CD4-positive, alpha-beta T cell treated with Interleukin-4 for 1 hour (primary cell): ENCODE measurements at places on chromosomes 3 and 15.

DNA sequence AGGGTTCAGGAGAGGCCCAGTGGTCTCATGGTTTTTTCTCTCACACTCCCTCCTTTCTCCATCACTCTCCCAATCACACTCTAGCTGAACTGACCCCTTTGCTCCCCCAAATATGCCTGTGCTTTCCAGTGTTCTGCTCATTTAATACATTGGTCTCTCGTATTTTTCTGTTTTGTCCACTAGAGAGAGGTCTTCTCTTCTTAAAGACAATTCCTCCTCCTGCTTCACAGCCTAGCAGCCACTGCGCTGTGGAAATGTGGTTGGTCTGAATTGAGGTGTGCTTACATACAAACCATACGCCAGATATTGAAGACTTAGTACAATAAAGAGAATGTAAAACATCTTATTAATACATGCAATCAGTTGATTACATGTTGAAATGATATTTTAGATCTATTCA lies 60.6 kb upstream of the XCR1 start:
- DNase-seq = peak; percentile 49

DNA sequence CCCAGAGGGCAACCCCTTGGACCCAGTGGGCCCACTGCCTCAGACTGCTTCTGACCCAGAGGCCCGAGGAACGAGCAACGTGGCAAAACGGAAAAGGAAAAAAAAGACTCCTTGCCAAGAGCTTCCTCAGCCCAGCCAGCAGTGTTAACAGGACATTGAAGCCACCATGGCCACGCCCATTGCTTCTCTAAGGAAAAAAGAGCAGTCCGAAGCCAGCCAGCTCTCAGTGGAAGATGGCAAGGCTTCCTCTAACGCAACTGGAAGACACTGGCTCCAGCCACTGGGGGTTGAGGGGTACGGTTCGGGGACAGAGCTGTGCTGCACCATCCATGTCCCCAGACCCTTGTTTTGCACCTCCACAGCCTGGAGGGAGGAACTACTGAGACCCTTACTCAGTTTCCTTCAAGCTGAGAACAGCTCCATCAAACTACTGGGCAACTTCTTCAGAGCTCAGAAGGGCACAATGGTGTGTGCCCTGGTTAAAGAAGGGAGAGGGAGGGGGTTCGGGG lies 10.7 kb downstream of the BMF start:
- no peak for DNase-seq

GRCh38 chr3:180036092-180036670 lies 556 bp downstream of the PEX5L start:
- no peak for DNase-seq

GRCh38 chr3:13262493-13263211 lies 157.5 kb downstream of the NUP210 start:
- DNase-seq = no peak

DNA sequence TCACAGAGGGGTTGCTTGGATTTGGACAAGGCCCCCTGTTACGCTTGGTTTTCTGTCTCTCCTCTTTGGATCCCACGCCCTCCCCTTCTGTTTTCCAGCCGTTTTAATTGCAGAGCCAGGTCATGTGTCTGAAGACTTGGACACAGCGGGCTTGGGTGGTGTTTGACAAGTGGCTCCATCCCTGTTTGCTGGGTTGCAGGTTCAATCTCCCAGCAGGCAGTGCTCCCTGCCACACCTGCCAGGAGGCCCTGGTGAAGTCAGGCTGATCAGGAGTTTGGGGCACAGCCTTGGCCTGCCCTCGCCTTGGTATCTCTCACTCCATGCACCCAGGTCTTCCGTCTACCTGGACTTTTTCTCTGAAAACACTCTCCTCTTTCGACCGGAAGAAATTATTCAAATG lies 59.0 kb downstream of the PLXNA1 start:
- DNase-seq = no peak

- no peak for DNase-seq
Measured at GRCh38 chr3:13274125-13274524, 146.0 kb downstream of the NUP210 start.

DNA sequence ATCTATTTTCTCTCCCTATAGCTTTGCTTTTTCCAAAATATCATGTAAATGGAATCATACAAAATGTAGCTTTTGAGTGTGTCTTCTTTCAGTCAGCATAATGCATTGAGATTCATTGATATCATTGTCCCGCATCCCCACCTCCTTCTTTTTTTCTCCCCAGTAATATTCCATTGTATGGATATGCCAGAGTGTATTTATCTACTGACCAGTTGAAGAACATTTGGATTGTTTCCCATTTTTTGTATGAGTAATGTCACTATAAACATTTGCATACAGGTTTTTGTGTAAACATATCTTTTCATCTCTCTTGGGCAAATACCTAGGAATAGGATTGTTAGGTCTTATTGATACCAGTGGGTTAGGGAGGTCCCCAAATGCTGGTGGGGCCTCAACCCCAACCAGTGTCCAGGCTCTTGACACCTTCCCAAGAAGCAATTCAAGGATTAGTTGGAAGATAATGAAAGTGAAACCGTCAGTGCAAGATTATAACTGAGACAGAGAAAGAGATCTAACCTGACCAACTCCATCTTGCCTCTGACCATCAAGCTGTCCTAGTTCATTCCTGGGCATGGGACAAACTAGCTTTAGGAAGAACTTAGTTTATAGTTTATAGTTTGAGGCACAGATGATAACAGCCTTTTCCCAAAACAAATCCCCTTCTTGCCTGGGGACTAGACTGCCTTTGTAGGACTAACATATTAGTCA lies 7.4 kb upstream of the SLC33A1 start:
- DNase-seq = no peak

DNA sequence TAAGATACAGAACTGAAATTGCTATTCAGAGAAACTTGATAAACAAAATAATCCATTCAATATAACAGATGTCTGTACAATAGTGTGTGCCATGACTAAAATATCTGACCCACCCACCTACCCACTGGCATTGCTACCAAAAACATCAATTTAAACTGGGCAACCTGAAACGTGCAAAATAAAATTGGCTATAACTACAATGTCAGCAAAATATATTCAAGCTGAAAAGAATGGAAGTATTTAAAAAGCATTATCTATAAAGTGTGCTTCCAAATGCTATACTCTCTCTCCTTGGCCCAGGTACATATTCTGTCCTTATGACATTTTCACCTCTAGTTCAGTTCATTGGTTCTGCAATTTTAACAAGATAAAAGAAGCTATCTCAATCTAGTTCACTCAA lies 379.6 kb upstream of the ATP11B start:
- no peak for DNase-seq

GRCh38 chr3:157920822-157921700 lies 185.2 kb downstream of the SHOX2 start:
- DNase-seq = no peak

- DNase-seq = no peak
Measured at GRCh38 chr15:81752546-81752942, 293.3 kb downstream of the MEX3B start.

DNA sequence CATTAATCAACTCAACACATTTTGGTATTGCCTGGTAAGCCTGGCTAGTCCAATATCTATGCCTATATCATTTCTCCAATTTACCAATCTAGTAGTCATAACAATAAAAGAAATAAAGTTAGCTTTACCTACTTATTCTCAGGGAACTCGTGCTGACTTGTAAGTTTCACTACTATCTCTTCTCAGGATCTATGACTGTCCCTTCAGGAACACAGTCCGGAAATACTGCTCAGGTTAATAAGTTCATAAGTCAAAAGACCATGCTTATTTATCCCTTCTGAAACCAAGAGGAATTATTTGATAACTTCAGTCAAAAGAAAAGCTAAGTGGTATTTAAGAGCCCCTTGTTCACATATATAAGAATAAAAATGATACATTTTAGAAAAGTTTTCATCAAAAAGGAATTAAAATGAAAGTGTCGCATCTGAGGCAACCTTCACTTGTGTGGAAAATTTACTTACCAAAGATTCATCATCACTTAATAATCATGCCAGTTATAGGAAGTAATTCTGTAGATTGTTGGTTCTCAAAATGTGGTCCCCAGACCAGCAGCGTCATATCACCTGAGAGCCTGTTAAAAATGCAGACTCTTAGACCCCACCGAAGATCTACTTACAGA lies 15.5 kb upstream of the THRB start:
- no peak for DNase-seq

DNA sequence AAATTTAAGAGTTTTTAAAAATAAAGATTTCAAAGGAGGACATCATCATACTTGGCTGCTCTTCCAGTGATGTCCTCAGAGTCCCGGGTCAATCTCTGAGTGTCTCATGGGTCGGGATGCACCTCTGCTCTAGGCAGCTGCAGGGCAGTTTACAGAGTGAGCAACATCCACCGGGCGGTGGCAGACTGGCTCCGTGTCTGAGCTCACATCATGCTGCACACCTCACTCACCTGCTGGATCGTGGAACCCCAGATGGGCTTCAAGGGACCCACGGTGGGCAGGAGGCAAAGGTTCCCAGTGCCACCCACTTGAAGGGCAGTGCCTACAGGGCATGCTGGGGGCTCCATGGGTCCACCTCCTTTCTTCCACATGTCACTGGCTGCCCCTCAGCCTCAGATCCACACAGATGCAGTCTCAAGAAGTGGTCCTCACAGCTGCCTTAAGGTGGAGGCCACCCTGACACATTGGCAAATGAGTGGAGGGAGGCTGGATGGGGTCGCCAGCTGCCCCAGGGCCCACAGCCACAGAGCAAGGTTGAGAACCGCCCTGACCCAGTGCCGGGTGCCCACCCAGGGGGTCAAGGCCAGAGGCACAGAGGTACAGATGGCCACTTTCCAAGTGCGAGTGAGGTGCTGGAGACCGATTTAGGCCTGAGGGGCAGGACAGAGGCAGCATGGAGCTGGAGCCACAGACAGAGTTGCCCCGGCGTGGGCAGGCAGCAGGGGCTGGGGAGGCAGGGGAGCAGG lies 25.2 kb downstream of the CYFIP1 start:
- no peak for DNase-seq

DNA sequence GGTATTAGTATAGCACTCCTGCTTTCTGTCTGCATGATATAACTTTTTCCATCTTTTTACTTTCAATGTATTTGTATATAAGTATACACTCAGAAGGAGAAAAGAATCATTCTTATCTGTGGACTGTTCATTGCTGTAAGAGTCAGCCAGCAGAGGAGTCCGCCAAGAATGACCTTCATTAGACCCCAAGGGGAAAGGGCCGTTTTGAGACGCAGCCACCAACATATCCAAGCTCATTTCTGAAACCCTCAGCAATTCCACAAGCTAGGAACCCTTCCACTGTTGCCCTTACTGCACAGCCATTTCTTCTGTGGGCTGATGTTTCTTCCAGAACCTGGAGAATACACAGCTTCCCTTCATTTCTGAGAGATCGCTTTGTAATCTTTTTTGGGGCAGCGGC lies 301.8 kb downstream of the ADAMTS17 start:
- no peak for DNase-seq

- peak; percentile 63 for DNase-seq
Measured at GRCh38 chr15:59492389-59493377, 54.7 kb downstream of the FAM81A start.

- peak; percentile 75 for DNase-seq
Measured at GRCh38 chr15:90660195-90660998, 56.7 kb upstream of the BLM start.

GRCh38 chr3:17986348-17986816 lies 244.0 kb upstream of the TBC1D5 start:
- no peak for DNase-seq

GRCh38 chr3:53970661-53971060 lies 79.0 kb upstream of the SELENOK start:
- no peak for DNase-seq

DNA sequence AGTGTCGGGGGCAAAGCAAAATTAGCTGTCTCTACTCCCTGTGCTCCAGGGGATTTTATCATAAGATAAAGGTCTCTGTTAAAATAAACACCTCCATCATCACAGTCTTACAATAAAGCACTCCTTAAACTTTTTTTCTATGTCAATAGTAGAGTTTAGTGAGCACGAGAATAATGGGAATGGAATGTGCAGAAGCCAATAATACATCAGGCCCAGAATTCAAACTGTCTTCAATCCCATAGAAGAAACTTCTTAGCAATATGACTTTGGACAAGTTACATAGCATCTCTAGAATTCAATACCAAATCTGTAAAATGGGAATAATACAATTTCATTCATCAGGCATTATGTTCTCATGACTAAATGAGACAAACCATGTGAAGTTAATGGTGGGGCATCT lies 49.0 kb upstream of the EPHA3 start:
- no peak for DNase-seq

DNA sequence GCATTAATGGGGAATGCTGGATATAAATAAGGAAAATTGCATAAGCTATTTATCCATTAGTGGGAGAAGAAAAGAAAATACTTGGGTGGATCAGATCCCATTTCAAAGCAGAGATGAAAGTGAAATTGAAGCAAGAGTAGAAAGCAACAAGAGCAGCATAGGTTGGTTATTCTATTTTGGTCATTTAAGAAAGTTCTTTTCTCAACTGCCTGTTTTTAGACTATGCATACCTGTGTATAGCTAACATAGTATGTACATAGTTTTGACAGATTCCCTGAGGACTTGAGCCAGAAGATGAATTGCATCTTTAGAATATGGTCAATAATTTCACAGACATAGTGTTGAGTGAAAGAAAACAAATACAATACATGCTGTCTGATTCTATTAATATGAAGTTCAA lies 29.0 kb upstream of the DENND4A start:
- DNase-seq = no peak

GRCh38 chr15:51681303-51681963 lies at the start of gene SCG3:
Gene SCG3 (plus strand): TSS chr15:51681503. CDS start chr15:51681756, 253 bp downstream.
- peak; percentile 44 for DNase-seq

- DNase-seq = no peak
Measured at GRCh38 chr3:11392014-11392859, 120.0 kb downstream of the ATG7 start.

- DNase-seq = no peak
Measured at GRCh38 chr3:13278783-13279531, 141.2 kb downstream of the NUP210 start.

DNA sequence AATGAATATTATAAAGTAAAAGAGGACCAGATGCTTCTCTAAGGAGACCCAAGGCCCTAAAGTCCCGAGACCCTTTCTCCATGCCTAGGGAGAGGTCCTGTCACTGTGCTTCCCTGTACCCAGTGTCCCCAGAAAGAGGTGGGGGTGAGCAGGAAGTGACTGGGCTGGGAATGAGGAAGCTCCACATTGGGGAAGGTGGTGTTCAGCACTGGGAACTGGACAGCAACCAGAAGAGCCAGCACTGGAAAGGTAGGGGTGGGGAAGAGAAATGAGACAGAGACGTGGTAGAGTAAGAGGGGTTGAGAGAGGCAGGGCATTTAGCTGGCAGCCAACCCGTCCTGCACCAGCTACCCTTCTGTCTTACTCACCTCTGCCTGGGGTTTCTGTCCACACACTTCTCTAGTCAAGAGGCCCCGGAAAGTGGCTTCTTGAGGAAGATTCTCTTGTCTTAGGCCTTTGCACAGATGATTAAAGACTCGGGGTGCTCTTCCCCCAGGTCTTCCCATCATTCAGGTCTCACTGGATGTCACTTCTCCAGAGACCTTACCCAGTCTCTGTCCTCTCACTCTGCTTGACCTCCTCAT lies 12.2 kb downstream of the RRP9 start:
- no peak for DNase-seq

DNA sequence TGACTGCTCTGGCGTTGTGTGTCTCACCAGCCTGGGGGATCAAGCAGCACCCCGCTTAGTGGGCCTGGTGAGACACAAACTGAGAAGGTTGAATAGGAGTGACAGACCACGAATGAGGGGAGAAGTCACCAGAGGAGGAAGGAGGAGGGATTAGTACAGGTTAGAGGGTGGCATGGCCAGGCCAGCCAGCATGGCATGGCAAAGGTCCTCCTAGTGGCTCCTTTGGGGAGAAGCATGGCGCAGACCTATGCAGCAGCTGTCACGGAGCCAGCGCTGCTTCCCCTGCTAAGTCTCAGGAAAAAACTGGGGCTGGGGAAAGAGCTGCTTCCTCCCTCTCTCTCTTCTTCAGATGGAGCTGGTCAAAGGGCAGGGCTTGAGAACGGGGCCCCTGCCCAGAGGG lies 48.6 kb downstream of the ZDHHC3 start:
- DNase-seq = no peak
